ENCODE measurements at places on chromosomes 12 and 14. TPM values are rescaled to one million over a fixed set of nuclear protein-coding genes. Genes with fewer than 3 reads are reported as not detected.

The TDG gene
- total RNA-seq: 15.6 TPM

The LRIG3 gene
- 50.7 TPM for total RNA-seq

The CLEC2A gene
- total RNA-seq: not detected

The RNASE3 gene
- not detected for total RNA-seq

The DAO gene
- total RNA-seq: not detected

The IL31 gene
- total RNA-seq: not detected

The PTPRO gene
- 0.20 TPM for total RNA-seq

The KANSL2 gene
- total RNA-seq: 43.2 TPM

The PPP4R4 gene
- total RNA-seq: 0.37 TPM

The SAMD15 gene
- 5.1 TPM for total RNA-seq
